ENCODE measurements at places on chromosomes 2 and 18.

DNA sequence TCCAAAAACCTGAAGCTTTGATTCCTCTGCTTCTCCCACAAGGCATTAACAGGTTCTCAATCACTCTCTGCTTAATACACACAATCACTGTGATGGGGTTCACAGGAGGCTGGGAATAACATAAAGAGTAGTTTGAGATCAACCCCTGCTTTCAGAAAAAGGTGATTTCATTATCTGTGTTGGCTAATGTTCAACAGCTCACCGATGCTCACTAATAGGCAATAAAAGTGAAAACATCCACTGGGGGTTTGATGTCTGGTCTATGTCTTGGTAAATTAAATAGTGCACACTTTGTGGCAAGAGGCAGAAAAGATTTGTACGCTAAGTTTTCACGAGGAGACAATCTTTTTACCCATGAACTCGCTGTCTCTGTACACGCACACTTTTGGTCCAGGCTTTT, 159.3 kb upstream of the SERPINE2 start:
- no peak for DNase-seq

DNA sequence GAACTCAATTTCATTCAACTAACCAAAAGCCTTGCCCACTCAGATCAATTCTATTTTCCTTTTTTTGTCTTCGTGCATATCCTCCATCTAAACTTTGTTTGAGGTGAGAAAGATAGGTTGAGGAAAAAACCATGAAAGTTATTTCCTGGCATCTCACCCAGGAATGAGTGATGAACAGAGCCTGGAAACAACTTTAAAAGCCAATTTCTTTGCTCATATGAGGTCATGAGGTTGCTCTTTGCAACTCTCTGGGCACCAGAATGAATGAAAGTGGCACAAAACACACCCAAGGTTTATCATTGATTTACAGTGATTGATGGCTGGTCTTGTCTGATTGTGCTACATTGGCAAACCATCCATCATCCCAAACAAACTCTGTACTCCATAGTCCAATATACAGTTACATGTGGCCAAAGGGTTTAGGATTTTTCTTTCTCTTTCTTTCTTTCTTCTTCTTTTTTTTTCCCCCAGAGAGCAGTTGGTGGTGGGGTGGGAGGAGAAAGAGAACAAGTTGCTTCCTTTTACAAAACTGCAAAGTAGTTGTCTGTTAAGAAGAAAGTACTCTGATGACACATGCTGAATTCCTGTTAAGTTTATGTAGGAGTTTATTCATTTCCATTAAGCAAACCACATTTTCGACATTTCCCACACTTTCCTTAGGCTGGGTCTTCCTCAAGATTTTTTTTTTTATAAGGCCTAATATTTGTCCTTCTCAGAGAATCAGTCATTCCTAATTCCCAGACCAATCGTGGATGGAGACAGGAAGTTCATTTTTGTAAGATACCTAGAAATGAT, 575.9 kb upstream of the ZEB2 start:
- DNase-seq, result no peak

DNA sequence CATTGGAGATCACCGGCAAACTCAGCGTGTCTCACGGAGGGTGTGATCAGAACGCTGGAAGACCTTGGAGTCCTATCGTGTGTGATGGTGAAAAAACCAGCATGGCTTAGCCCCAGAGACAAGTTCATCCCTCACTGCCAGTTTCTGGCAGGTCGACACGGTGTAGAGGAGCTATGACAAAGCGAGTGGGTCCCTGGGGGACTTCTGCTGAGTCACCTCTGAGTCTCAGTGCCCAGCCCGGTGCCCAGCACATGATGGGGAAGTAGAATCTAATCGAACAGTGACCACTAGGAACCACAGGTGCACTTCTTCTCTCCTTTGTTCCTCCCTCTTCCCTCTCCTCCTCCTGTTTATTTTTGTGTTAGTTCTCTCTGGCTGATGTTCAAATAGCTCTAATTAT, 45.9 kb upstream of the KCNF1 start:
- DNase-seq, result no peak

- no peak for DNase-seq
Measured at GRCh38 chr2:228866044-228866443, 405.0 kb downstream of the PID1 start.

DNA sequence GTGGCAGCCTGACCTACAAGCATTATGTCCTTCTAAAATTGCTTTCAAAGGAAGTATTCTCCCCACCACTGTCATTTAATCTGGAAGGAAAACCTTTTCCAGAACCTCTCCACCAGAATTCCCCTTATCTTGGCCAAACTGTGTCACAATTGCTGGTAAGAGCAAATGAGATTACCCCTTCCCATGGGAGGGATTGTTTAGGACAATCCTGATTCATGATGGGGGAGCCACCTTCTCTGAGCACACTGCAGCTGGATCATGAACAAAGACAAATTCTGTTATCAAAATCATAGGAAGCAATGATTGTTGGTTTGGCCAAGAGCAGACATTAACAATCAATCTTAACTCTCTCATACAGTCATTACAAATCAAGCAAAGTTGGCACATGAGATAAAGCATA, 18.1 kb upstream of the ATOH8 start:
- no peak for DNase-seq

GRCh38 chr2:32168513-32168912, 2.8 kb downstream of the SLC30A6 start:
- no peak for DNase-seq

- DNase-seq, result no peak
Measured at GRCh38 chr2:205609113-205609512, 73.2 kb upstream of the NRP2 start.

DNA sequence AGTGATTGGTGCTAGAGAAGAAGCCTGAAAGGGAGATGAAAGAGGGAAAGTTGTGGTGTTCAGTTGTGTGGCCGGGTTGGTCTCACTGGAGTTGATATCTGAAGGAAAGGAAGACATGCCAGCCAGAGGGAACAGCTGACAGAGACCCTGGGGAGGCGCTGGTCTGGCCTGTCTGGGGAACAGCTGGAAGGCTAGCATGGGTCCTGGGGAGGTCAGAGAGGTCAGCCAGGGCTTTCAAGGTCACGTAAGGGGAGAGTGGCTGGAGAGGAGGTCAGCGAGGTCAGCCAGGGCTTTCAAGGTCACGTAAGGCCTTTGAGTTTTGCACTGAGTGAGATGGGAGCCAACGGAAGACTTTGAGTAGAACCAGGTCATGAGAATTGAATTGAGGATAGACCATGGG, 11.0 kb downstream of the DYSF start:
- no peak for DNase-seq

- DNase-seq, result no peak
Measured at GRCh38 chr2:8324164-8324856, 357.5 kb upstream of the ID2 start.

- DNase-seq, result no peak
Measured at GRCh38 chr2:66452917-66453316, 18.0 kb downstream of the MEIS1 start.

- DNase-seq, result no peak
Measured at GRCh38 chr2:239467956-239468490, 67.2 kb upstream of the HDAC4 start.
